ENCODE measurements at places on chromosomes 2 and 18. TPM values are rescaled to one million over a fixed set of nuclear protein-coding genes. Genes with fewer than 3 reads are reported as not detected.
A peak's percentile ranks its signal among the peaks of the same experiment; 100 is the strongest.

DNA sequence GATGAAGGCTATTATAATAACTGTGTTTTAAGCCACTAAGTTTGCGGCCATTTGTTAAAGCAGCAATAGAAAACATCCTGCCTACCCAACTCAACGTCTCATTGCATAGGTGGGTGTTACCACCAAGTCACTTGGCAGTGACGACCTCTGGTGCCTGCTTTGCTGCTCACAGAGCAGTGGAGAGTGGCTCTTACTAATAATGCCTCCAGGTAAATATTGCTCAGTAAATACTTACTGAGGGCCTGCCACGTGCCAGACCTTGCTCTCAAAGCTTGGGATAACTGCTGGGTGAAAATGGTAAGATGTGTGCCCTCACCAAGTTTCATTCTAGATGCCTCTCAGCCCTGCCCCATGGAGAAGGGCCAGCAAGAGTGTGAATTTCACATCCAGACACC is 27.7 kb downstream of the ITGA6 start:
- DNase-seq, result no peak

DNA sequence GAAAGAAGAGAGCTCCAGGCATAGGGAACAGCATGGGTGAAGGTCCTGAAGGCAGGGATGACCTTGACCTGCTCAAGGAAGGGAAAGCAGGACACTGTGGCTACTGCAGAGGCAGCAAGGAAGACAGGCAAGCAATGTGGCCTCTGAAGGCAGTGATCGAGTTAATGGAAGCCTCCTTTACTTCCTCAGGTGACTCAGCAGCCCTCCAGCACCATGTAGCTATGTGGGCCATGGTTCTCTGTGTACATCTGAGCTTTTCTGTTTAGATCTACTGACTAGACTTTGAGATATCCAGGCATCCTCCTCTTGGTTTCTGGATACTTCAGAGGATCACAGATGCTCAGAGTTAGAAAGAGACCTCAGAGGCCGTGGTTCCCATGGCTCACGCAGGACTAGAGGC is 107.3 kb upstream of the PID1 start:
- DNase-seq, result no peak

DNA sequence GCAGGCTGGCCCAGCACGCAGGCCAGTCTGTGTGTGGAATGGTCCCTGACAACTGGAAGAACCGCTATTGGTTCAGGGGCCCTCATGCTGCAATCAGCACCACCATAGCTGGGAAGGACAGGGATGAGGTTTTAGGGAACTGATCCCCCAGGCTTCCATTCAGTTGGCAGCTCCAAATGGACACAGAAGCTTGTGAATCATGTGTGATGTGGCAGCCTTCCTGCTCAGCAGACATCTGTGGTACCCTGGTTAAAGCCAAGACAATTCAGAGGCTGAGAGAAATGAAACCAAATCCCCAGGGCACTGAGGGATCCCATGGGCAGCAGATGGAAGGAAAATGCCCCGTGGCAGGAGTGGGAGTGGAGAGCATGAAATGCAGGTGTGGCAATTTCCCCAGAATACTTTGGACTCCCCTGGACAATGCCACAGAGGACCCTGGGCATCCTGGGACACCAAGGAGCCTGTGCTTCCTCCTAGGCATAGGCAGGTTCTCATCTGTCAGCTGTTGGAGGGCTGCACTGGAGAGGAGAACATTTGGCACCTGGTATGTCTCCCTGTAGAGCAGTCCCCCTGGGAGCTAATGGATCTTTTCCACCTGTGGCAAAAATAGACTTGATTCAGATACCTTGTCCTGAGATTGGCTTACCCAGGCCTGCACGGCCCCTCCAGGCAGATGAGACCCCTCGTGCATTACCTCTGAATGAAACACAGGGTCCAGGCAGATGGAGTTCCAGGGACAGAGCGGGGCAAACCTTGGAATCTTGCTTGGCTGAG is 162.2 kb upstream of the BCL2L11 start:
- DNase-seq, result no peak

- no peak for DNase-seq
Measured at GRCh38 chr2:99562516-99562915, 72.7 kb upstream of the REV1 start.

DNA sequence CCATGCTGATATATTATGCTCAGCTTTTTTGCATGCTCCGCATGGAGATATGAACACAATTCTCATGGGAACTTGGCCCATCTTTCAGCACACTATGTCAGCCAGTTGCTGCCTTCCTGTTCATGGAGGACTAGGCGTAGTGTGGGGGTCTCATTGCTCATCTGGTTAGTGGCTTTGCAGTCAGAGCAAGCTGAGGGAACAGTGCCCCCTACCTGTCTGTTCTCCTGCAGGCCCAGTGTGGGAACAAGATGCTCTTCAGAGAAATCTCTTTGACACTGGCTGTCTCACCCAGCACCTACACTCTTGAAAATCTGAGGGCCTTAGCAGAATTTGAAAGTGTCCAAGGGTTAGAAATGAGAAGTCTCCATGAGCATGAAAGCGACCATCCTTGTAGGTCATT is 47.1 kb downstream of the SPTBN1 start:
- DNase-seq, result peak; percentile 45

DNA sequence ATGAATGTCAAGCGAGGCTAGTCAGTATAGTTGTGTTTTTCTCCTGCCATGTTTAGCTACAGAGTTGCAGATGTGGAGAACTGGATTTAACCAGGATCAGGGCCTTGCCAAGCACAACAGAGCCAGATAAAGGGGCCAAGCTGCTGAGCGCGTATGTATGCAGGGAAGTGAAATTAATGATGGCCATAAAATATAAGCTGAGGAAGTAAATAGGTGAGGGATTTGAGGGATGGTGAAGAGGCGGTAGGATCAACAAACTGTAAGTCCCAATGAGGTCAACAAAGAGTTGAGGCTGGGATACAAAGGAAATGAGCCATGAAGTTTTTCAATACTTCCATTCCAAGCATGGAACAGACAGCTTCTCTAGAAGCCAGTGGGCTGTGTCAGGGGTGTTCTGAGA is 10.6 kb downstream of the LRP2 start:
- no peak for DNase-seq

DNA sequence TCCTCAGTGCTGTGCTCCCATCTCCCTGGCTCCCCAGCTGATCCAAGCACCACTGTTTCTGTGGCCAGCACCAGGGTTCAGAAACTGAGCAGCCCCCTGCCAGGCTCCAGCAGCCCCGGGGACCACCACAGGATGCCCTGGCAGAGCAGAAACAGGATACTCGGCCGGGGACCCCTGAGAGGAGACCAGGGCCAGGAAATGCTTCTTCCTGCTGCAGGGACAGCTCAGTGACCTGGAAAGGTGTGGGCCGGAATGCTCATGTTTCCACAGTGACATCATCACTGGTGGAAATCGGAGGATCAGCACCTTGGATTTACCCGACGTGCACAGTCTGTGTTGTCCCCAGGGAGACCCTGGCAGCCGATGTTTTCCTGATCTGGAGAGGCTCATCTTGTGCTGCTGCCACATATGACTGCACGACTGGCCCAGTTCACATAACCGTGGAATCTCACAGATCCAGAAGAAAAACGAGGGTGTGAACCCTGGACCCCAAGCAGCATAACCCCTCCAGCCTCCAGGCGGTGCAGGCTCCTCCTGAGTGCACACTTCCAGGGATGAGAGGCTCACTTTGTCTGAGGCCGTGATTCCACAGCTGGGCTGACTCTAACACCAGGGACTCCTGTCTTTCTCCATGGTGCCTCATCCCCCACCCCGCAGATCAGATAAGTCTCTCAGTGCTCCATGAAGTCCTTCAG is 58.0 kb downstream of the DDX1 start:
- no peak for DNase-seq

DNA sequence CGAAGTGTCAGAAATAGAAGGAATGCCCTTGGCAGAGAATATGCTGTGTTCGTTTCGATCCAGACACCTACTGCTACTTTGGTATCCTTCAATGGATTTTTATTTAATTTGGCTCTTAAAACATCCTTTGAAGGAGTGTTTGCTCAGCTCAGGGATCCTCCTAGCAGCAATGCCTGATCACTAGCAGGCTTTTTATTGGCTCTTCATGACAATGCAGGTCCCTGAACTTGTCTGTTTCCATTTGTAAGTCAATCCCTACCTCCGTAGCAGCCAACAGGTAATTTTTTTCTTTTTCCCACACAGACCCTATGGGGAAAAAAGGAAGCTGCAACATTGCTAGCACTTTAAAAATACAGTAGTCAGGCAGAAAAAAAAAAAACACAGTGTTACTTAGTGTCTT is 366.2 kb upstream of the LRRTM1 start:
- DNase-seq, result no peak

DNA sequence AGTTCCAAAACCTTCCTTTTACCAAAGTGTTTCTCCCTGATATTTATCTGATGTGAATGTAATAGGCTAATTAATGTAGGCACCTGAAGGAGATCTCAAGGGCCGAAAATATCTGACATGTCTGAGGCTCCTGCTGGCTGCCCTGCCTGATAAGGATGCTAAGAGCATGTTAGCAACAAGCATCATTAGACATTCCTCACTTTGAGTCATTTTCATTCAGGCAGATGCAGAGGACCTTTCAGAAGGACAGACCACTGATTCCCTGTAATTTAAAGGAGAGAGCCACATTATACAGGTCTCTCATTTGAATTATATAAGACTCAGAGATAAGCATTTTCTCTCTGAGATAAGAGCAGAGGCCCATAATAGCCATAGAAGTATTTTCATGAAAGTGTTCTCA is 222.4 kb upstream of the NCKAP5 start:
- DNase-seq, result no peak

- DNase-seq, result no peak
Measured at GRCh38 chr18:41992703-41993102, 37.7 kb downstream of the PIK3C3 start.

DNA sequence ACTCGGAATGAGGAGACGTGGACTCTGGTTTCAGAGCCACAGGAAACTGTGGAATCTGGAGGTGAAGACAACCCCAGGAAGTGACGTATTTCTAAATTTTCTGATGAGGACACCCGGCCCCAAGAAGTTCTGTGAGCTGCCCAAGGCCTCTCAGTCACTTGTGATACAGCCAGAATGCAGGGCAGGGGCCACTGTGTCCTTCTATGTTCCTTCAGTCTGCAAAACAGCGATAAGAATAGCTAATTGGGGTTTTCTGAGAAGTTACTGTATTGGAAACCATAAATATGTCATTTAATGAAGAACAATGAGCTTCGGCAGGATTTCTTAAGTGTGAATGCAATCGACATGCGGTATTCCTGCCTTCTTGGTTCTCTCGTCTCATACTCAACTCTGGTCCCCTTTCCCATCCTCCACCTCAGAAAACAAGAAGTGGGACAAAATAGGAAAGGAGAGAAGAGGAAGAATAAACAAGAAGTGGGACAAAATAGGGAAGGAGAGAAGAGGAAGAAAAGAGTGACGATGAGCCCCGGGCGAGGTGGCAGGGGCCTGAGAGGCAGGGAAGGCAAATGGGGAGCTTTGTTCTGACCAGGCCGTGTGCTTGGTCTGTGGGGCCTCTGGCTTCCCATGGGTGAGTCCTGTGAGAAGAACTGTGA is 282.0 kb upstream of the REV1 start:
- DNase-seq, result no peak

DNA sequence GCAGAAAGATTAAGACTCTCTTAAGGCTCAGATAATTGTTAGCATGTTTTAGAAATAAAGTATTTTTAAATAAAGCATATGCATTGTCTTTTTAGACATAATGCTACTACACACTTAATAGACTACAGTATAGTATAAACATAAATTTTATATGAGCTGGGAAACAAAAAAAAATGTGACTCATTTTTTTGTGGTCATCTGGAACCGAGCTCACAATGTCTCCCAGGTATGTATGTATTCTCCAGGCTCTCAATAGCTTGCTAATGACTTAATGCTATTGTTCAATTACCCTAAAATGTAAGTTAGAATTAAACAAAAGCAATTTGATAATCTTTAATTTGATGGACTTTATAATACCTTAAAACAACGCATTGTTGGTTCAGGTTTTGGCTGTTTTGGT is 167.2 kb downstream of the NUP35 start:
- no peak for DNase-seq

GRCh38 chr18:45496741-45497140 is 118.5 kb upstream of the SLC14A2 start:
- DNase-seq, result no peak

DNA sequence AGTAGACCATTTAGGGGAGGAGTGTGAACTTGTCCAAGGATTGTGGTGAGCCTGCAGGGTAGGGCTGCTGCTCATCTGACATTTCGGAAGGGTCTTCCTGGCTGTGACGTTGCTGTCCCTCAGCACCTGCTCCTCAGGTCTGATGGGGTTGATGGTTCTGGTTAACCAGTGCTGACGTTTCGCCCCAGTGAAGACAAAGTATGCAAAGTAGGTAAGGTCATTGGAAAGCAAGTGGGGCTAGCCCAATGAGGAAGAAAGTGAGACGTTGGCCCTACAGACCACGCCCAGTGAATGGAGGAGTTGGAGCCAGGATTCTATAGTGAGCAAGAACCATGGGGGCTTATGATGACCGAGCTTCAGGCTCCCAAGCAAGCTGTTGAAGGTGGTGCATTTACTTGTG is 33.4 kb upstream of the ZNF396 start:
- no peak for DNase-seq

GRCh38 chr2:86201671-86202335 is 2.5 kb downstream of the MRPL35 start:
- DNase-seq, result peak; percentile 49

GRCh38 chr2:15122915-15123314 is 438.2 kb downstream of the NBAS start:
- DNase-seq, result no peak

DNA sequence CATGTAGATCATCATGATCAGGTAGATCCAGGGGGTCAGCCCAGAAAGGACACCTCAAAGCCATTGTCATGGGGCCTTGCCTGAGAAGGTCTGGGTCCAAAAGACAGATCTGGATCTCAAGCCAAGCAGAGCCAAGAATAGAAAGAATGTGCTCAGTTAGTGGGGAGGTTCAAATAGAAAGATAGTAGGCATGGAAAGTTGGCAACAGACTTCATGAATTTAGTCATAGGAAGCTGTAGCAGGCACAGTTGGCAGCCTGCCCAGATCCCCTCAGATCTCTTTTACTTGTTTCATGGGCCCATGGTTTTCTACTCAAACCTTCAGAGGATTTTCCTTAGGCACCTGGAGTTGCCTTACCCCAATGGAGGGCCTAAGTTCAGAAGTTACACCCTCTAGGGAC is 767.0 kb downstream of the SLC4A3 start:
- DNase-seq, result peak; percentile 13

GRCh38 chr2:224025874-224026273 is 13.2 kb downstream of the SERPINE2 start:
- DNase-seq, result peak; percentile 18

- peak; percentile 99 for DNase-seq
Measured at GRCh38 chr2:207311316-207312005, 145.7 kb upstream of the KLF7 start.

DNA sequence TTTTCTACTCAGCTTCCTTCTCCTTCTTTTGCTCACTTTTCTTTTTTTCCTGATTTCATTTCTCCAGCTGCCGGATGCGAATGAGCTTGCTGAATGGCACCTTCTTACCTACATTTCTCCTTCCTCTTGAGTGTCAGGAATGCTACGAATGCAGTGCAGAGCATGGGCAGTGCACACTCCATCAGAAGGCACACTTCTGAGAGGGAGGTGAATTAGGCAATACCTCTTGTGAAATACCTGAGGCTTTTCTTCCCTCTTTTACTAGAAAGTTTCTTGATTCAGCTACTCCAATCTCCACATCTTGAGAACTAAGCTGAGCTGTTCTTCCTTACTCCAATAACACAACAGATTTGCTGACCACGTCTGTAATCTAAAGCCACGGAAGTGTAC is 51.1 kb downstream of the PLEKHM3 start:
- DNase-seq, result no peak

INHBB gene
- total RNA-seq, result under 0.01 TPM

CYP26B1 gene
- 0.43 TPM for total RNA-seq

MYL1 gene
- total RNA-seq, result not detected

WDCP gene
- 7.7 TPM for total RNA-seq

BOD1L2 gene
- not detected for total RNA-seq

HNMT gene
- 64.4 TPM for total RNA-seq

FASTKD2 gene
- total RNA-seq, result 34.1 TPM

RTKN gene
- total RNA-seq, result 17.4 TPM

HOXD13 gene
- total RNA-seq, result not detected

Data from fibroblast of villous mesenchyme (primary cell).